Upper lobe of right lung (tissue), 1 donor: ENCODE measurements at places on chromosomes 1 and 21. TPM values are rescaled to one million over a fixed set of nuclear protein-coding genes. Genes with fewer than 3 reads are reported as not detected.

Gene C1orf115
- total RNA-seq, result 35.3 TPM

Gene CRP
- 0.26 TPM for total RNA-seq

Gene OR2T34
- not detected for total RNA-seq

Gene UBE2U
- not detected for total RNA-seq

Gene PEAR1
- total RNA-seq, result 17.9 TPM

Gene SLC26A9
- 21.7 TPM for total RNA-seq

DNA sequence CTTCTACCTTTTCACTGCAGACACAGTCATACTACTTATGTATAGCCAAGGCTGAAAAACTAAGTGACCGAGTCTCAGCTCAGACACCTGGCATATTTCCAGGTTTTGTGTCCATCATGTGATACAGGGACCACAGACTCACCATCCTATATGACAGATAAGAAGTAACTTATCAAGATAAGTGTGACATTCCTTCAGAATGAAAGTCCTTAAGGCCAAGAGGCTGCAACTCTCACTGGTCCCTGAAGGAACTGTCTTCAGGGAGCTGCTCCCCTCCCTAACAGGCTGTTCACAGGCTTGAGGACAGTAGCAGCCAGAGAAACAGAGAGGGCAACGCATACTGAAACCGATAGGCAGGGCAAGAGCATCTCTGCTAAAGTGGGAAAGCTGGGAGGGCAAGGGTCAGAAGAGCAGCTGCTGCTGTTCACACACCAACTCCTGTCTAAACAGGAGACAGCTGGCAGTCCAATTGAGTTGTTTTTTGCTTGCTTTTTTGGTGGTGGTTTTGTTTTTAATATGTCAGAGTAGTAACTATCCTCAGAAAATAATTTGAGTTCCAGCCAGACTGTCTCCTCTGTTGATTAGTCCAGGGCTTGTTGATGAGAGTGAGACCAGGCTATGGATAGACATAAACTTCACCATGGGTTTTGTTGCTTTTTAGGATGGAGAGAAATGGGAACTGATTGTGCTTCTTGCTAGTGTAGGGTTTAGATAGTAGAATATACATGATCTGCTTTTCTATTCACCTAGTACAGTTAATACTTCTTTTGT, 67.7 kb downstream of the MACF1 start:
- DNase-seq, result no peak

DNA sequence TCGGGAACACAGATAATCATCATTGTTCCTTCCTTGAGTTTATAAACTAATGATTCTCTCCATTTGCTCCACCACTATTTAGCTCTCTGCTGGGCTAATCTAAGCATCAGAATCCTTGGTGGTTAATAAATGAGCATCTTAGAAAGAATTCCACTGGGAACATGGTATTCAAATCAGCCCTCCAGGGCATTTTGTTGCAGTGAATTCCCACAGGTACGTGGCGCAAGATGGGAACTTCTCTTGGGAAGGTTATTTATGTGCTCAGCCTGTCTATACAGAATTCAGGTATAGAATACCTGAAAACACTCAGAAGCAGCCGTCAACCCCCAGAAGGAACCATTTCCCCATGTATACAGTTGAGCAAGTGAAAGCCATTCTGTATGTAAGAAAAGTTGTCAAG, 131.5 kb downstream of the NTNG1 start:
- no peak for DNase-seq

DNA sequence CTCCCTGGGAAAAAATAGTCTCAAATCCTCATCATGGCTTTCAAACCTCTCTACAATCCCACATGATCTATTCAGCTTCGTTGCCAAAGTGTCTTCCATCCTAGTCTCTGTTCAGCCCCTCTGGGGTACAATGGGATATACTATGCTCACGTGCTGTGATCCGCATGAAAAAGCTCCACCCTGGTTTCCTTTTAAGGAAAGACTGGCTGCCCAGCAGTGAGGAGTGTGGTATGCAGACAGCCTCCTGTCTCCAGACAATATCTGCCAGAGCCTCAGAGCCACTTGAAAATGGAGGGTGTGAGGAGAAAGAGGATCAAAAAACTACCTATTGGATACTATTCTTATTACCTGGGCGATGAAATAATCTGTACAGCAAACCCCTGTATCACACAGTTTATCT, 194.5 kb downstream of the LHX8 start:
- DNase-seq, result no peak

- DNase-seq, result peak; percentile 55
These were observed 50.9 kb downstream of the PRDM15 start for GRCh38 chr21:41827951-41828883.

DNA sequence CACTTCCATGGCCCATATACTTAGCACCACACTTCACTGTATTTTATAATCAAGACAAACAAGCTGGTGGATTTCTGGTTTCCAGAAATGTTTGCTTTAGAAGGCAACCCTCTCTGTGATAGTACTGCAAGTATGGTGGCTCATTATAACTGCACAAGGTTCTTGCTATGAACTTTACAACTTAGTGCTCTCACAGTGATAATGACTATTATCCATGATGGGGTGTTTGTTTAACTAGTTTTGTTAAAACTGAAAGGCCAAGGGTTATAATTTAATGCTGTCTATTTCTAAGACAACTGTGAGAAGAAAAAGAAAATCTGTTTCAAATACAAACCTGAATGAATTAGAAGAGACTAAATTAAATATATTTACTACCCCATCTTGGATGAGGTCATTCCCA, 903.2 kb downstream of the ADGRL2 start:
- DNase-seq, result no peak

DNA sequence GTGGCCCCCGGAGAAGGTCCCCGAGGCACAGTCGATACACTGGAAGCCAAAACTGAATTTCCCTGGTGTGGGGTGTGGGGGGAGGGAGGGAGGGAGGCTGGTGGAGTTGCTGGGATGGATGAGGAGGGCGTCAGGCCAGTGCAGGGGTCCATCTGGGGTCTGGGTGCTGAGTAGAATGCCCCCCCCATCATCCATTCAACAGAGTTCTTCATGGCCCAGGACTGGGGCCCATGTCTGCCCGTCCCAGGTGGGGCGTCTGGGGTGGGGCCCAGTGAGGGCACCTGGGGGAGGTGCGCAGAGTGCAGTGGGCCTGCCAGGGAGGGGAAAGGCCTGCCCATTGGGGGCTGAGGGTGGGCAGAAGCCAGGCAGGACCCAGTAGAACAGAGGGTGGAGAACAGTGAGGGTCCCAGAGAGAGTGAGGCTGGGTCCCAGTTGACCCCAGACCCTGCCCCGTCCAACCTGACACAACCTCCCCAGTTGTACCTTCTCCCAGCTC, 1.9 kb downstream of the TNFRSF18 start:
- DNase-seq, result no peak

GRCh38 chr1:221161571-221162041, 282.4 kb downstream of the HLX start:
- DNase-seq, result no peak

DNA sequence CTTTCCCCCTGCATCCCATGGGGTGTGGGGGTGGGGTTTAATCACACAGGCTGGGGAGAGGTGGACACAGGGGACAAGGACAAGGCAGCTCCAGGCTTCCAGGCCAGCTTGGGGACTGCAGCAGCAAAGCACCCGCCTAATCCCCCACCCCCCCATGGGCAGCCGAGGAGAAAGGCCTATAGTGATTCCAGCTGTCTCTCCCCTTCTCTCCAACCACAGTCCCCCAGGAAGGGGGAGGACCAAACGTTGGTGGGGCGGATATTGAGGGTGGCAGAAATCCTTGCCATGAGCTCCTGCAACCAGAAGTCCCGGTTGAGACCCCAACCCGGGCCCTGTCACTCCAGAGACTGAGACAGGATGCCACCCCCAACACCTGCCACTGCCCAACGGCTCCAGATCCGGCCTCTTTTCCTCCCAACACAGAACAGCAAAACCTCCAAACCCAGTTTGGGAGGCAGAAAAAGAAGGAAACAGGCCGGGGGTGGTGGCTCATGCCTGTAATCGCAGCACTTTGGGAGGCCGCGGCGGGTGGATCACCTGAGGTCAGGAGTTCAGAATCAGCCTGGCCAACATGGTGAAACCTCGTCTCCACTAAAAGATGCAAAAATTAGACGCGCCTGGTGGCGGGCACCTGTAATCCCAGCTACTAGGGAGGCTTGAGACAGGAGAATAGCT, 1.7 kb downstream of the EPHA2 start:
- no peak for DNase-seq

- no peak for DNase-seq
These were observed 38.4 kb downstream of the CLSTN1 start for GRCh38 chr1:9785406-9785805.

GRCh38 chr1:114468047-114468446, 43.0 kb downstream of the TRIM33 start:
- no peak for DNase-seq

DNA sequence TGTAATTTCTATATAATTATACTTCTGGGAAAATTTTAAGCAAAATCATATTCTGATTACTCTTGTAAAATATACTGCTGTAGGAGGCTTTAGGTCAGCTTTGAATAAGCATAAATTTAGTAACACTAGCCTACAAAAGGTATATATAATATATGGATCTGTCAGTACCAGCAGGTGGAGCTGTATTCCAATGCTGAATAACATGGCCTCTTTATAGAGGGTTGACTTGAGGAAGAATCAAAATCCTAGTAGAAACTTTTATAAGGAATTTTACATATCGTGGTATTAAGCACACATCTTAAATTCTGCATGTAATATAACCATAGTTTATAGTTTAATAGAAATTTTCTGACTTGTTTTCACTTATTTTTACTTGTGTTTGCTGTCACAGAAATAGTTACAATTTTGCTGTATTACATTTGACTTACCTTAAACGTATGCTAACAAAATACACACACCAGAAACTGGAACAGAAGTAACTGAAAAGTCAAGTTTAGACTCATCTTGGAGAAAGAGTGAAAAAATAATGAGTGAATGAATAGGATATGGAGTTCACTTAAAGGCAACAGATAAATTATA, 79.3 kb downstream of the HMCN1 start:
- DNase-seq, result no peak

GRCh38 chr1:223695014-223695548, 17.3 kb upstream of the CAPN2 start:
- DNase-seq, result no peak

GRCh38 chr1:24161270-24161669, 18.3 kb upstream of the IL22RA1 start:
- no peak for DNase-seq

DNA sequence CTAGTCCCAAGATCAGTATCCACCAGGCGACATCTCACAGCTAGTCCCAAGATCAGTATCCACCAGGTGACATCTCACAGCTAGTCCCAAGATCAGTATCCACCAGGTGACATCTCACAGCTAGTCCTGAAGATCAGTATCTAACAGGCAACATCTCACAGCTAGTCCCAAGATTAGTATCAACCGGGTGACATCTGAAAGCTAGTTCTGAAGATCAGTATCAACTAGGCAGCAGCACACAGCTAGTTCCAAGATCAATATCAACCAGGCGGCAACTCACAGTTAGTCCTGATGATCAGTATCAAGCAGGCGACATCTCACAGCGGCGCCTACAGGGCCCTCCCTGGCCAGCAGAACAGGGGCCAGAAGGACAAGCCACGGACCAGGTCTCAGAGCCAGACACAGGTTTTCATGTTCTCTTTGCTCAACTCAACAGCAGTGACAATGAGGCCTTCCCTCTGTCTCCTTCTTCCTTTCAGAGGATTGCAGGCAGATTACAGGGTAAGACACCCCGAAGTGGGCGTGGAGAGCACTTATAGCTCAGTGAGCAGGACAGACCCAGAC, 32.5 kb downstream of the NPHP4 start:
- peak; percentile 26 for DNase-seq

- peak; percentile 93 for DNase-seq
These were observed at the start of gene LPGAT1 for GRCh38 chr1:211830328-211831142. Gene LPGAT1 (minus strand): TSS chr1:211830763. CDS start chr1:211829296, 1,467 bp downstream.

- DNase-seq, result no peak
These were observed 12.2 kb upstream of the ARHGEF10L start for GRCh38 chr1:17527036-17527914.

- no peak for DNase-seq
These were observed 17.9 kb downstream of the CSTB start for GRCh38 chr21:43758111-43758641.

DNA sequence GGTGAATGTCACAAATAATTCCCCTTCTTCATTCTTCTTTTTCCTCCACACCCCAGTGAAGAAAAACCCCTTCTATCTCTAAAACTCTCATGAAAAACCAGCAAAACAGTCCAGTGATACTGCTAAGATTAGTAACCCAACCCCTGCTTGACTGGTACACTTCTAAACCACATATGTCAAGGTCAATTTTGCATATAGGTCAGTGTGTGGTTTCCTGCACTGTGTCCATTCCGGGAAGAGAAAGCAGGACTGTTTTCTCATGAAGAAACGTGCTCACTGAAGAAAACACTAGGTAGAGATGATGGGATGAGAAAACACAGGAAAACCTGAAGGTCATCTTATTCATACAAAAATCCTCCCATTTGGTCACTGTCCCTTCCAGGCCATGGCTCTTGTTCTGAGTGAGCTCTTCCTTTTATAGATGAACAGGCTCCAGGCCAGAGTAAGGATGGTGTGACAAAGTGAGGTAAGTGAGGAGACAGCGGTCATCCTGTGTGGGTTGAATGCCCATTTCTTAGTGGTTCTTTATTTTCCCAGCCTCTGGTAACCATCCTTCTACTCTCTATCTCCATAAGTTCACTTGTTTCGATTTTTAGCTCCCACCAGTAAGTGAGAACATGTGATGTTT, 122.7 kb downstream of the FASLG start:
- DNase-seq, result no peak

DNA sequence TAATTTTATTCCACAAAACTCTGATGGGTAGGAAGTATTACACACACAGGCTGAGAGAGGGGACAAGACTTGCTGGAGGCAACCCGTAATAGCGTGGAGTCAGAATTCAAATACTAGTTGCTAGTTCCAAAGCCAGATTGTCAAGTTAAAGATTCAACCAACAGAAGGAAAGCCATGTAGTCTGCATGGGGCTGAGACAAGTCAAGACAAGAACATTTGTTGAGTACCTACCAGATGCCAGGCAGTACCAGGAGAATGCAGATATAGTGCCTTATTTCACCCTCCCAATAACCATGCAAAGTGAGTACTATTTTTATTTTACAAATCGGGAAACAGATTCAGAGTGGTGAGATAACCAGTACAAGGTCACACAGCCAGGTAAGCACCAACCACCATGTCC, 110.4 kb upstream of the SPATA6 start:
- DNase-seq, result no peak

DNA sequence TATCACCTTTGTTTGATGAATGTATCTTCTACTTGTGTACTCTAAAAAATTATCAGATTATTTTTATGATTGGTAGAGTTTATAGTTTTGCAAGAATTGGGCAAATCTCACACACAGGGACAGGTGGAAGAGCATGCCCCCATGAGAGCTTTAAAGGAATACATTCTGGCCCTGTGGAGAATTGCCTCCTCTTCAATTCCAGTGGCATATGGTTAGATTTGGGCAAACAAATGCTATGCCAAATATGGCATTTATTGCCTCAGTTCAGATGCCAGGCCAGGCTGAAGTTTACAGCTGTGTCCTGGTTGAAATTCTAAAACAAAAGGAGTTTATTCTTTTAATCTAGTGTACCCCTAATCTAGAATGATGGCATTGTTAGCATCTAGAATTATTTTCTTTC, 162.4 kb upstream of the CACYBP start:
- no peak for DNase-seq
